Urothelium cell line (cell line): ENCODE measurements at places on chromosomes 1 and 21.

GRCh38 chr1:117671781-117672501 is 66.1 kb downstream of the TENT5C start:
- DNase-seq, result no peak

DNA sequence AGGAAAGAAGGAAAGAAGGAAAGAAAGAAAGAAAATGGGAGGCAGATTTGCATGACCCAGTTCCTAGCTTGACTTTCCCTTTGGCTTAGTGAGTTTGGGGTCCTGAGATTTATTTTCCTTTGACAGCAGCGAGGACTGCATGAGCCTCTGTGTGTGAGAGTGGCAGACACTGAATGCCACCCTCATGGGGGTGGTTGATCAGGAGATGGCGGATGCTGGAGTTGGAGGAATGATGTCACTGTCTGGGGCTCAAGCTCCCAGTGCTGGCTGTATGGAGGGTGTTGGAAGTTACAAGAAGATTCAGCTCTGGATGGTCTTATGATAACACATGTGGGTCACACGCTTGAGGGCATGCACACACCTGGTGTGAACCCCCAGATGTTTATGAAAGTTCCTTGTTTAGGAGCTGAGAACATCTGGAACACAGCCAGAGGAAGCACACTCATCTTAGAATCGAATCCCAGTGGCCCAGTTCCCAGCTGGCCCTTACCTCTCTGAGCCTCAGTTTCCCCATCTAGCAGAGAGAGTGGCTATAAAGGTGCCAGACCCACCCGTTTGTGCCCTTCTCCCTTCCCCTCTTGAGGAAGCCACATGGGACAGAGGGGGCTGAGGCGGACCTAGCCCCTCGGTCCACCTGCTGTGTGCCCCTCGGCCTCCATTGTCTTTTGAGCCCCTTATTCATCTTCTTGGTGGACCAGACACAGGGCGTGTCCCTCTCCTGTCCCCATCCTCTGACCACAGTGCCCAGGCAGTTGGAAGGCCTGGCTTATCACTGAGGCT is 5.7 kb downstream of the PADI4 start:
- DNase-seq, result no peak

GRCh38 chr1:159612211-159612885 is 24.7 kb downstream of the APCS start:
- DNase-seq, result no peak

DNA sequence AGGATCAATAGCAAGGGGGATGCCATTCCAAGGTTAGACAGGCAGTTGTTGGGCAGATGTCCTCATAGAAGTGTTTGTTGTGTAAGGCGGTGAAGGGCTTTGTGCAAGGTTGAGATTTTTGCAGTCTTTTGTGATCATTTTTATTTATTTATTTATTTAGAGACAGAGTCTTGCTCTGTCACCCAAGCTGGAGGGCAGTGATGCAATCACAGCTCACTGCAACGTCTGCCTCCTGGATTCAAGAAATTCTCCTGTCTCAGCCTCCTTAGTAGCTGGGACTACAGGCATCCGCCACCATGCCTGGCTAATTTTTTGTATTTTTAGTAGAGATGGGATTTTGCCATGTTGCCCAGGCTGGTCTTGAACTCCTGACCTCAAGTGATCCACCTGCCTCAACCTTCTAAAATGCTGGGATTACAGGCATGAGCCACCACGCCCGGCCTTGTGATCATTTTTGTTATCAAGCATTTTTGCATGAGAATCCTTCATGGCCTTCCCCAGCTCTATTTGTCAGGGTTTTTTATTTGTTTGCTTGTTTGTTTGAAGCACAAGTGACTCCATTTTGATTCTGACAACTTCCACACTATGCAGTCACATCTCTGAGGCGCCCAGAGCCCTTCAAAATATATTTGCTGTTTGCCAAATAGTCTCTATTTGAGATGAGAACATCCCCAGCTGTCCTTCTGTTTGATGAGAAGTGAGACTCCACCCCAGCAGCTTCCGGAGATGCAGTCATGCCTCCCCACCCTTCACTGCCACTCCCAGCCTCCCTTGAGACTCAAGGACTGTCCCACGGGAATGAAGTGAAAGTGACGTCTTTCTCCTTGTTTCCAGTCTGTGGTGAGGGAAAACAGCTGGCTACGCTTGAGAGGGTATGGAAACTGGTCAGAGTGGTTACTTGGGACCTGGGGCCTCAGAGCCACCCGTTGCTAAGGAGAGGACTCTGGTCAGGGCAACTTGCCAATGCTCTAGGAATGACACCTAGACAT is 38.0 kb downstream of the TMEM50B start:
- peak; percentile 51 for DNase-seq

- DNase-seq, result no peak
Observed at GRCh38 chr1:118773656-118774055, 214.5 kb downstream of the TBX15 start.

DNA sequence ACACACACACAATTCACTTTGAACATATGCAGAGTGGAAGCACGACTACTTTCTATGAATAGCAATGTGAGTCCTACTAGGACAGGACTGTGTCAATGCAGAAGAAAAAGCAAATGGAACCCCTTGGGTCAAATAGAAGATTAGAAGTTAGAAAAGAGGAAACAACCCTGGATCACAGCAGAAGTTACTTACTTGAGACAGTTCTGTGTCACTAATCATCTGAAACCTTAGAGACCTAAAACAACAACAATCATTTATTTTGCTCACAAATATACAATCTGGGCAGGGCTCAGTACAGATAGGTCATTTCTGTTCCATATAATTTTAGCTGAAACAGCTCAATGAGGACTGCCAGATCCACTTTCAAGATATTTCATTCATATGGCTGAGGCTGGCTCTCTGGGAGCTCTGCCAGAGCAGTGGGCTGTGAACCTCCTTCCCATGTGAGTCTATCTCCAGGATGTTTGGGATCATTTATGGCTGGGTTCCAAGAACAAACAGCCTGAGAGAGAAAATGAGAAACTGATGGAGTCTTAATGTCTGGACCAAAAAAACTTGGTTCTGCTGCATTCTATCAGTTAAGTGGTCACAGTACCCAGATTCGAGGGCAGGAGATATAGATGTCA is 42.5 kb upstream of the IL10 start:
- no peak for DNase-seq

- peak; percentile 53 for DNase-seq
Observed at GRCh38 chr1:246782120-246782900, 58.1 kb downstream of the SCCPDH start.

DNA sequence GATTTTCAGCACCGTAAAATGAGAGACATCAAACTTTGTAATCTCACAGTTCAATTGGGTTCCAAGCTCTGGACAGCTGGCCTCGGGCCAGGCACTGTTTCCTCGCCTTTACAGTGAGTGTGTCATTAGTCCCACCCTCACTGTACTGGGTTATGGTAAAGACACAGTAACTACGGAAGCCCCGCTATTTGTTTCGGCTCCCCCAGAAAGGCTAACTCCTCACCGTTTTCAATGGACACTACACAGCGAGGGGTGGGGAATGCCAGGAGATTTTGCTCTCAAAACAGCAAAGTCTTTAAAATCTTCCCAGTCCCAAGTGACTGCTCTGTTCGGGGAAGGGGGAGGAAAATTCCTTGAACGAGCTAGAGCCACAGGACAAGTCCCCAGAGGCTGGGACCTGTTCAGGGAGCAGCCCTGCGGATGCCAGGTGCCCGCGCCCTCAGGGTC is 757 bp upstream of the SPSB1 start:
- DNase-seq, result peak; percentile 30
